ENCODE measurements at places on chromosomes 13 and 19. TPM values are rescaled to one million over a fixed set of nuclear protein-coding genes. Genes with fewer than 3 reads are reported as not detected.

DNA sequence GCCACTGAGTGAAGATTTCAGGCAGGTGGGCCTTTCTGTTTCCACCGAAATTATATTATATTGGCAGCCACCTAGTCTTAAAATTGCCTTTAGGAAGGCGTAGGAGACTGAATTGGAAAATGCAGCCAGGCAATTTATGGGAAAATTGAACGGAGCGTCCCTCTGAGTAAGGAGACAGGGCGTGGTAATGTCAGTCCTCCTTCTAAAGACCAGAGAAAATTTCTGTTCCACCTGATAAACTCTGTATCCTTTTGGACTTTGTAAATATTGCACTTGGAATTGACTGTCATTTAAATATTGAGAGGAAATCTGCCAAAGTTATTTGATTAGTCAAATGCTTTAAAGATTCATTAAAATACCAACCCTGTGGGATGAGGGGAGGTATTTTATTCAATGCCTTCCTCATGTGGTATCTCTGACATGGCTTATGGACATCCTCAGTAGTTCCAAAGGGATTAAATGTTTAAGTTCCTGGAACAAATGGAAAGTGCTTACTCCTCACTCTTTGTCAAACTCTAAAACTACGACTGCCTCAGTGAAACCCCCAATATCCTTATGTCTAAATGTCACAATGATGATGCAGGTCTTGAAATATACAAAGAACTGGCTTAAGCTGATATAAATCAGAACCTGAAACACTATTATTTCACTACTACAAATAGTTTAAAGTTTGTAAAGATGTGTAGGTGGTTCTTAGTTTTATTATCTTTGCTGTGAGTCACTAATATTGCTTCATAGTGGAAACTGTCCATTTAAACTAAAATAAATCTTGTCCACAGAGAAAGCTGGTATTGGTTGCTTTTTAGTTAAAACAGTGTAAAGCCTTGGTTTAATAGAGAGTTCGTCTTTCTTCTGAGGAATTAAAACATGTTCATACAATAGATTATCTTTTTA is 203.2 kb downstream of the FGF14 start:
- no peak for DNase-seq
- no peak overlapping the region for H3K27ac ChIP-seq
- H3K4me1 ChIP-seq, result no peaks in the 10 kb centered on the region
- no peaks in the 10 kb centered on the region for H3K27me3 ChIP-seq
- H3K4me3 ChIP-seq, result no peak overlapping the region
- H3K36me3 ChIP-seq, result no peaks in the 10 kb centered on the region

GRCh38 chr13:45510672-45511071 is 45.9 kb downstream of the COG3 start:
- H3K36me3 ChIP-seq, result peaks cover 26% of the 10 kb centered on the region
- peaks cover 8% of the 10 kb centered on the region for H3K4me1 ChIP-seq
- H3K27me3 ChIP-seq, result no peaks in the 10 kb centered on the region
- no peak overlapping the region for H3K27ac ChIP-seq
- DNase-seq, result no peak
- no peak overlapping the region for H3K4me3 ChIP-seq

DNA sequence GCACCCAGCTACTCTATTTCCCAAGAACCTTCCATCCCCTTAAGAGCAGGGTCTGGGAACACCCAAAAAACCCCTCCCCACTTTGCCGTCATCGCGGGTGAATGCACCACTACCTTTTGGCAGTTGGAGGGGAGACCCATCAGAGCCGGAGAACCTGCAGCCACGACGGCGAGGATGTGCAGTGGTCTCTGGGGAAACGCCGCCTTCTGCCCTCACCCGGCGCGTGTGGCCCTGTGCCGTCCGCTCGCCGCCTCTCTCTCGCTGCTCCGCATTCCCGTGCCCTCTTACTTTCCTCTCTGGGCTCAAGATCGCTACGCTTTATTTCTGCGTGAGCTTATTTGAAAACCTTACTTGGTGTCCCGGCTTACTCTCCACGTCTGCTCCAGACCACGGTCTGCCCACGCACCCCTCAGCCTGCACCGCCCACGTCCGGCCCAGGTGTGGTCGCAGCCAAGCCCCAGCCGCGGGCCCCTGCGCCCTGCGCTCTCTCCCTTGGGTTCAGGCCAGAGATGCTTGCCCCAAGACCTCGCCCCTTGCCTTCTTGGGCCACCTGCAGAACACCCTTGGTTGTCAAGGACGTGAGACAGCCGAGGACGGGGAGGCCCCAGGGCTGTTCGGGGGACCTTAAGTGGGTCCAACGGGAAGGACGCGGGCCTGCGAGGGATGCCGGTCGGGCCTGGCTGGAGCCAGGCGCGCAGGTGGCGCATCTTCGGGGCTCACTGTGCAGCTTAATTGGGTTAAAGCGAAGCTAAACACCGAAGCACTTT is 2.0 kb upstream of the MAB21L1 start:
- no peak overlapping the region for H3K4me3 ChIP-seq
- H3K4me1 ChIP-seq, result peaks cover 17% of the 10 kb centered on the region
- H3K27ac ChIP-seq, result no peak overlapping the region
- peaks cover 7% of the 10 kb centered on the region for H3K36me3 ChIP-seq

GRCh38 chr19:11094520-11094894 is 5.2 kb downstream of the LDLR start:
- DNase-seq, result no peak
- peaks cover 62% of the 10 kb centered on the region for H3K36me3 ChIP-seq
- H3K4me1 ChIP-seq, result peaks cover 51% of the 10 kb centered on the region
- no peaks in the 10 kb centered on the region for H3K27me3 ChIP-seq

GRCh38 chr19:41025871-41026270 is 34.8 kb downstream of the CYP2B6 start:
- no peak overlapping the region for H3K27ac ChIP-seq
- H3K36me3 ChIP-seq, result no peaks in the 10 kb centered on the region
- H3K27me3 ChIP-seq, result peaks cover 28% of the 10 kb centered on the region
- DNase-seq, result no peak

GRCh38 chr13:48874165-48874564 is 101.5 kb upstream of the FNDC3A start:
- no peaks in the 10 kb centered on the region for H3K27me3 ChIP-seq
- H3K4me3 ChIP-seq, result no peak overlapping the region
- peaks cover 2% of the 10 kb centered on the region for H3K4me1 ChIP-seq

KLK4 gene
- total RNA-seq, result not detected

PROZ gene
- total RNA-seq, result not detected

Measured in activated CD4-positive, alpha-beta memory T cell treated with anti-CD3 and anti-CD28 coated beads for 36 hours (primary cell).